Uterus (tissue), 4 donors: ENCODE measurements at places on chromosomes 6 and 20. TPM values are rescaled to one million over a fixed set of nuclear protein-coding genes. Genes with fewer than 3 reads are reported as not detected.

DNA sequence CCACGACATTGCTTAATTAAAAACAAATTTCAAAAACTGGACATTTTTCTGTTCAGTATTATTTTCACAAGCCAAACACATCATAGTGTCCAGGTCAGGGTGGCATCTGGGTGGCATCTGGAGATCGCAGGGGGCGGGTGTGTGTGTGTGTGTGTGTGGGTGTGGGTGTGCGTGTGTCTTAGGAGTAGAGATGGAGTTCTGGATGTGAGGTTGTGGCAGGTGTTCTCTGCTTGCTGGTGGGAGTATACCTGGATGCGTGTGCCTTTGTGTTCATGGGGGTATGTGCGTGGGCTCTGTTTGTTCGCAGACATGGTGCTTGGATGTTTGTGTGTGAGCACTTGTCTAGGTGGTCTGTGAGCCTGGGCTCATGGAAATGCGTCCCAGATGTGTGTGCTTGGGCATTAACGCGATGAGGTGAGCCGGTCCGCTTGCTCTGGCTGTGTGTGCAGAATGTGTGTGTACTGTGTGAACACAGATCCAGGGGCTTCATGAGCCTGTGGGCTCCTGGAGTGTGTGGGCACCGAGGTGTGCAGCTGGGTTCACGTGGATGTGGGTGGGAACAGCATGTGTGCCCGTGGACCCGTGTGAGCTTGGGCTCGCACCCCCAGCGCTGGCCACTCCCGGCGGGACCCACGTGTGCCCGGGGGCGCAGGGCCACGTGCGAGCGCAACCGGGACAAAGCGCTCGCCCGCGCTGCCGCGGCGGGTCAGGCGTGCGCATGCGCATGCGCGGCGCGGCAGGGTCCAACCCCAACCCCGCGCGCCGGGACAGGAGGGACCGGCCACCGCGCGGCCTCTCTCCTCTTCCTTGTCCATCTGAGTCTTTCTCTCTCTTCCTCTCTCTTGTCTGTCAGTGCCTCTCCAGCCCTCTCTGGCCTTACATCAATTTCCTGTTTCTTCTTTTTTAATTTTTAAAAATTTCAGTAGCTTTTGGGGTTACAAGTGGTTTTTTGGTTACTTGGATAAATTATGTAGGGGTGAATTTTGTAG lies 60.4 kb downstream of the SRC start:
- DNase-seq = peak; percentile 51

GRCh38 chr6:163999475-164000125 lies 585.1 kb downstream of the QKI start:
- DNase-seq = no peak

GRCh38 chr20:10476319-10476724 lies 41.2 kb downstream of the SLX4IP start:
- no peak for DNase-seq

DNA sequence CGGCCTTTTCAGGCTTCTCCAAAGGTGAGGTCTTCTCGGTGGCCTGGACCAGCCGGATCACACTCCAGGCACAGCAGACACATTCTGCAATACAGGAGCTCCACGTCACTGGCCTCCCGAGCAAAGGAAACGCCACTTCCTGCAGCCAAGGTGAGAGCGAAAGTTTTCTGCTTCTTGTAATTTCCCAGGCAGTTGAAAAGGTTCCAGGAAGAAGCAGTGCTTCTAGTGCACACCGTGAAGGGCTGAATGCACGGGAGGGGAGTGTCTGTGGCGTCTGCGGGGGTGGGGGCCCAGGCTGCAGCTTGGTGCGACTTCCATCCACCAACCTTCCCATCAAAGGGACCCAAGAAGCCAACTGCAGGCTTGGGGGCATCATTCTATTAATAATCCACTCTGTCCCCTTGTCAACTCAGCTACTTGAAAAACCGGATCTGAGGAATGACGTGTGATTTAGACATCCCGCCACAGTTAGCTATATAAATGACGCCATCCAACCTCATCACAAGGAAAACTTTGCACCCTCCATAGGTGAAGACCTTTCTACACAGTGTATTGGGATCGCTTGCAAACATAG lies 61.1 kb downstream of the NFATC2 start:
- DNase-seq = no peak

DNA sequence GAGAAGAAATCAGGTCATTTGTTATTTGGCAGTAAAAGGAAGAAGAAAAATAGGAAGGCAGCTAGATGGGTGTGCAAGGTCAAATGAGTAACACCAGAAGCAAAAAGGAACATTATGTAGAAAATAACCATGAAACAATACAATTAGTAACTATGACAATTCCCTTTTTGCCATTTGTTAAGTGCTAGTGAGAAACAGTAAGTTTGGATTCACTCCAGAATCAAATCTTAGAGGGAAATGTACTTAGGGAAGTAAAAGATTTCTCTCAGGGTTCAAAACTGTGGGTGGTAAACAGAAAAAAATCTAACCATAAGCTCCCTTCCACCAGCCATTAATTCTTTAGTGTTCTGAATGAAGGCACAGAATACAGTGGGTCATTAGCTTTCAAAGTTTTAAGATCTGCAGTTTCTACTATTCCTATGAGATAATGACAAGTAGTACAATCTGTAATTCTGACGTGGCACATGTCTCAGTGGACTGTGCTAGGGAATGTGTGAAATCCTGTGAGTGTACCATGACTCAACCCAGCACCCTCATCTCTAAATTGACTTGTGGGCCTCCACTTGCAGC lies 17.1 kb downstream of the REPS1 start:
- no peak for DNase-seq

Gene ATP9A
- total RNA-seq = 15.1 TPM

DNA sequence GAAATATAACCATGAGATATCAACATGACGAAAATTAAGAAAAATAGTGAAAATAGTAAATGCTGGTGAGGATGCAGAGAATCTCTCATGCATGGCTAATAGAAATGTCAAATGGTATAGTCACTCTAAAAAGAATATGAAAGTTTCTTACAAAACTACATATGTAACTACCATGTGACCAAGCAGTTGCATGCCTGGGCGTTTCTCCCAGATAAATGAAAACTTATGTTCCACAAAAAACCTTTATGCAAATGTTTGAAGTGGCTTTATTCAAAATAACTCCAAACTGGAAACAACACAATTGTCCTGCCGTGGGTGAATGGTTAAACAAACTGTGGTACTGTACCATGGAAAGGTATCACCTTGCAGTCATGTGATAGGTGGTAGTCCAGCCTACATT lies 112.4 kb downstream of the HDGFL1 start:
- no peak for DNase-seq

GRCh38 chr20:11155156-11155756 lies 481.5 kb upstream of the JAG1 start:
- no peak for DNase-seq

- no peak for DNase-seq
These were observed 21.5 kb downstream of the ZNF337 start for GRCh38 chr20:25675161-25675560.

GRCh38 chr6:115729036-115729435 lies 331.7 kb downstream of the FRK start:
- DNase-seq = no peak

DNA sequence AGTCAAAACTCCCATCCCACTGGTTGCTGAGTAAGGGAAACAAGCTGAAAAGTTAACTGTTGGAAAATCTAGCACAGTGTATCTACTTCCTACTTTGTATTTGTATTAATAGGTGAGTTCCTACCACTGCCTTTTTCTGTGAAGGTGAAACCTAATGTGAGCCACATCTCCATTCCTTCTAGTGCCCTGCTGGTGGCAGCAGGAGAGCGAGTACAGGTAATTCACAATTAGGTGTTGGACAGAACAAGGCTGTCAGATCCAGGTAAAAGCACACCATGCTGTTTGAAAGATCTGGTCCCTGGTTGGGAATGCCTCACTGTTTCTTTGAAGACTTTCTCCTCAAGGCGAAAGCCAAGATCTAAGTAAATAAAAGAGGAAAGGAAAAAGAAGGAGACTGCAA lies 528.4 kb downstream of the PKHD1 start:
- no peak for DNase-seq

- no peak for DNase-seq
These were observed 73.0 kb downstream of the PDSS2 start for GRCh38 chr6:107386340-107386739.

Gene DXO
- total RNA-seq = 12.8 TPM

Gene PNLDC1
- total RNA-seq = not detected

DNA sequence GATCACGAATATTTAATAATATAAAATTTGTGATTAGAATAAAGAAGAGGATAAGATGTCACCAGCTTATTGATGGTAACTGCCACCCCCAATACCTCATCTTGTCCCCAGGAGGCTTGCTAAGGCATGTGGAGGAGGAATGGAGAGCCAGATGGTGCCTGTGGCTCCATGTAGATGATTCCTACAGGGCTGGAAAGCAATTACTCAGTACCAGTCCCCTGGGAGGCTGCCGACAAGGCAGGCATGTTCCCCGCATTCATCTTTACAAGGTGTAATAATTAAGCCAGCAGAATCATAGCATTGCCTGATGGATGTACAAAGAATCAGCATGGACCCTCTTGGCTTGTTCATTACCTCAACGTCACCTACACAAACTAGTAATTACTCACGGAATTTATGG lies 155.3 kb downstream of the PLCB1 start:
- no peak for DNase-seq

DNA sequence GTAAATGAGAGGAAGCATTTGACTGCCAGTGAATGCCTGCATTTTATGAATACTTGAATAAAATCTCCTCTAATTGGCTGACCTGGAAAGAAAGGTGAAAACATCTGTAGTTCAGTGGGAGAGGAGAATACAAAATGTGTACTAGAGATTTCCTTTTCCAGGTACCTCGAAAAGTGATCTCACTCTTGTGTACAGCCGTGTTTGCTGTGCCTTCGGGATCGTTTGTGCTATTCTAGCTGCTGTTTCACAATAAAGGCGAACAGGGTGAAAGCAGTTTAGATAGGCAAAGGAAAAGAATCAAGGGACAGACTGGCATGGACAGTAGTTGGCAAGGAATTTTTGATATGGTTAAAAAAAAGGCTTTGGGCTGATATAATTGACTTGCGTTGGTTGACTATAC lies 112.3 kb downstream of the ARID1B start:
- DNase-seq = no peak

Gene RAB5IF
- total RNA-seq = 19.7 TPM

Gene LY6G6C
- total RNA-seq = 1.4 TPM

DNA sequence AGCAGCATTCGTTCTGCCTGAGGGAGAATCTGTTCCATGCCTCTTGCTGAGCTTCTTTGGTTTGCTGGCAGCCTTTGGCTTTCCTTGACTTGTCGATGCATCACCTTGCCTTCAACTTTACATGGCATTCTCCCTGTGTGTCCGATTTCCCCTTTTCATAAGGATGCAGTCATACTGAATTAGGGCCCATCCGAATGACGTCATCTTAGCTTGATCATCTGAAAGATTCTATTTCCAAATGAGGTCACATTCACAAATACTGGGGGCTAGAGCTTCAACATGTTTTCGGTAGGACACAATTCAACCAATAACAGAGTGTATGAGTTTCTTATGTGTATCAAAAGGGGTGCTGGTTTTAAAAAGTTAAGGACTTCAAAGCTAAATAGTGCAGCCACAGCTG lies 27.8 kb upstream of the HECA start:
- no peak for DNase-seq

DNA sequence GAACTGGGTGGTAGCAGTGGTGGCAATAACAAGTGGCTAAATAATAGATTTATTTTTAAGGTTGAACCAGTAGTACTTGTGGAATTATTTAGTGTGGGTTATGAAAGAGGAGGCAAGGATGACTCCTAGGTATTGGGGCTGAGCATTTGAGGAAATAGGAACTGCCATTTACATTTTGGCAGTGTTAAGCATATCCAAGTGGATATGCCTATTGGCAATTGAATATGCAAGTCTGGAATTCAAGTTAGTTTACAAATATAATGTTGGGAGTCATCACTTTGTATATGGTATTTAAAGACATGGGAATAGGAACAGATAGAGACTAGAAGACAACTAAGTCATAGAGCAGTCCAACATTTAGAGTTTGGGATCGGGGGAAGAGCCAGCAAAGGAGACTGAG lies 25.9 kb downstream of the PEX3 start:
- no peak for DNase-seq

GRCh38 chr20:42678895-42679294 lies 510.8 kb downstream of the PTPRT start:
- DNase-seq = no peak

DNA sequence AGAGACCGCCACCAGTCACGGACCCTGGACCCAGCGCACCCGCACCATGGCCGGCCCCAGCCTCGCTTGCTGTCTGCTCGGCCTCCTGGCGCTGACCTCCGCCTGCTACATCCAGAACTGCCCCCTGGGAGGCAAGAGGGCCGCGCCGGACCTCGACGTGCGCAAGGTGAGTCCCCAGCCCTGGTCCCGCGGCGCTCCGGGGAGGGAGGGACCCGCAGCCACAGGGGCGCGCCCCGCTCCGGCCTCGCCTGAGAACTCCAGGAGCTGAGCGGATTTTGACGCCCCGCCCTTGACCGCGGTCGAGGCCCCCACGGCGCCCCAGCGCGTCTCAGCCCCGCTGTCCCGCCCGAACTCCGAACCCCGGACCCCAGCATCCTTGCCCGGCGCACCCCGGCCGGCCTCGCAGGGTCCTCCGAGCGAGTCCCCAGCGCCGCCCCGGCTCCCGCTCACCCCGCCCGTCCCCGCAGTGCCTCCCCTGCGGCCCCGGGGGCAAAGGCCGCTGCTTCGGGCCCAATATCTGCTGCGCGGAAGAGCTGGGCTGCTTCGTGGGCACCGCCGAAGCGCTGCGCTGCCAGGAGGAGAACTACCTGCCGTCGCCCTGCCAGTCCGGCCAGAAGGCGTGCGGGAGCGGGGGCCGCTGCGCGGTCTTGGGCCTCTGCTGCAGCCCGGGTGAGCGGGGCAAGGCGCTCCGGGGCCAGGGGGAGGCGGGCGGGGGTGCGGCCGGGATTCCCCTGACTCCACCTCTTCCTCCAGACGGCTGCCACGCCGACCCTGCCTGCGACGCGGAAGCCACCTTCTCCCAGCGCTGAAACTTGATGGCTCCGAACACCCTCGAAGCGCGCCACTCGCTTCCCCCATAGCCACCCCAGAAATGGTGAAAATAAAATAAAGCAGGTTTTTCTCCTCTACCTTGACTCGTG lies at the start of gene OXT:
Gene OXT, plus strand, starts transcription at position 11 of the 920 bp plus-strand sequence. Its CDS starts 36 bp downstream, at position 47.
- peak; percentile 42 for DNase-seq

GRCh38 chr20:6657111-6657510 lies 110.4 kb upstream of the BMP2 start:
- DNase-seq = no peak

Gene FLRT3
- total RNA-seq = 5.2 TPM

GRCh38 chr20:53829255-53829723 lies 235.7 kb upstream of the ZNF217 start:
- no peak for DNase-seq

- no peak for DNase-seq
These were observed 158.6 kb upstream of the RIMS1 start for GRCh38 chr6:71727632-71728294.
